ENCODE measurements at places on chromosomes 7 and 10.

GRCh38 chr10:3067118-3067858, at the start of gene PFKP:
PFKP (plus strand) TSS chr10:3067548; CDS start chr10:3067596, 48 bp downstream.
- DNase-seq = peak; percentile 51

DNA sequence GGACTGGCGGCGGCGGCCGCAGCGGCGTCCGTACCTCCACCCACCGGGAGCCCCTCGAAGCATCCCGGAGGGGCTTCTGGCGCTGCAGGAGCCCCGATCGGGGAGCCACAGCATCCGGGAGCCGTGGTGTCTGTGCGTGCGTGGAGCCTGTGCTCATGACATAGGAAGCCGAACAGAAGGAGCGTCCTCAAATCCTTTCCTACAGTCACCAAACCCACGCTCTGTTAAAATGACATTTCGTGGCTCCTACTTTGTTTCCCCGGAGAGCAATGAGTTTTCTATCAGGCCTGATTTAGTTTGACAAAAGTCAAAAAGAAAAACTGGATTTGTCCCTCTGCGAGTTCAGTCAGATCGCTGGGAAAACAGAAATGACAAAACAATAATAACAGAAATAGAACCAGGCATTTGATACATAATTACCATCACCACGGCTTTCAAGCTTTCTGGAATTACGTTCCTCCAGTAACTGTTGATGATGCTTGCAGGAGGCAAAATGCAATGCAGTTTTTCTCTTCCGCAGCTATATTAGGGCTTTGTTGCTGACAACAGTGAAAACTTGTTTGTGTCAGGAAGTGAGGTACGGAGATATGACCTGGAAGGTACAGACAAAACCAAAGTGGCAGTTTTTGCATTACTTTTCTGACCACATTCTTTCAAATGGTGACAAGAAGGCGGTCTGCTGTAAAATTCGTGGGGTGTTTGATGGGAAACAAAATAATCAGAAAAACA, 219.3 kb upstream of the MKLN1 start:
- peak; percentile 81 for DNase-seq

DNA sequence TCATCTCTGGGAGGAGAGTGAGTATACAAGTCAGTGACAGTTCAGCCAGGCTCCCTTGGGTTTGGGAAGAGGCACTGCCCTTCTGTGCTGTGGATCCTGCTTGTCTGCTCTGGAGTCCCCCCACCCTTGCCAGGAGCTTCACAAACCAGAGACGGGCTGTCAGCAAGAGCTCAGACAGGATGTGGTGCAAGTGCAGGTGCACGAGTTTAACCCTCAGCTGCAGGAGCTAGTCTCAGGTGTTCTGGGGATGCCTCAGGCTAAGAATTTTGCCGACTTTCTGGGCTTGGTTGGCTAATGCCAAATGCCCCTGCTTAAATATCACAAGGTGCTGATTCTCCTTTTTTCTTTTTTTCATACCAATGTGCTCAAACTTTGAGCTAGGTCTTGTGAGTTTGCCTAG, 22.3 kb downstream of the ZNF783 start:
- peak; percentile 49 for DNase-seq

GRCh38 chr7:36048141-36048901, 104.7 kb upstream of the EEPD1 start:
- no peak for DNase-seq

GRCh38 chr10:129709627-129710509, 242.8 kb downstream of the MGMT start:
- DNase-seq = no peak

GRCh38 chr10:37654466-37654865, 202.9 kb downstream of the ZNF248 start:
- no peak for DNase-seq

Data from CD4-positive, alpha-beta T cell treated with Interleukin-2 at 100 ng/mL for 4 hours (primary cell).